ENCODE measurements at places on chromosomes 3 and 15. TPM values are rescaled to one million over a fixed set of nuclear protein-coding genes. Genes with fewer than 3 reads are reported as not detected.

- DNase-seq, result no peak
Measured at GRCh38 chr3:62325896-62326295, 47.5 kb downstream of the FEZF2 start.

The GOLGA8R gene
- 8.2 TPM for total RNA-seq

DNA sequence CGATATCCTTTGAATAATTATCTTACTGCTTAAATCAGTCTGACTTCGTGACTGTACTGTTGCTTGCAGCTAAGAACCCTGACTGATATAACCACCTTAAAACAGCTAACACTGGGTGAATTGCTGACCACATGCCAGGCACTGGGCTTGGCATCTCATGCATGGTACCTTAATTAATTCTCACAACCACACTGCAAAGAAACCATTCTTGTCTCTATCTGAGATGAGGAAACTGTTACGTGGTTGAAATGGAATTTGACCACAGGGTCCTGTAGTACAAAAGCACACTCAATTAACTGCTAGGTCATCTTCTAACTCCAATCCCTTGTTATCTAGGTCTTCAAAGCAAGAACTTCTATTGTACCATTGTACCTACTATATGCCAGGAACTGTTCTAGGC is 92.7 kb upstream of the PRICKLE2 start:
- no peak for DNase-seq

The SPINT1 gene
- 16.6 TPM for total RNA-seq

GRCh38 chr3:170200987-170201386 is 19.5 kb upstream of the PHC3 start:
- DNase-seq, result no peak

- DNase-seq, result no peak
Measured at GRCh38 chr3:181174676-181175233, 185.2 kb upstream of the DNAJC19 start.

The REC114 gene
- not detected for total RNA-seq

- no peak for DNase-seq
Measured at GRCh38 chr3:185439745-185440466, 58.9 kb downstream of the TMEM41A start.

- peak; percentile 95 for DNase-seq
Measured at GRCh38 chr3:39177708-39178332, 14.6 kb downstream of the XIRP1 start.

DNA sequence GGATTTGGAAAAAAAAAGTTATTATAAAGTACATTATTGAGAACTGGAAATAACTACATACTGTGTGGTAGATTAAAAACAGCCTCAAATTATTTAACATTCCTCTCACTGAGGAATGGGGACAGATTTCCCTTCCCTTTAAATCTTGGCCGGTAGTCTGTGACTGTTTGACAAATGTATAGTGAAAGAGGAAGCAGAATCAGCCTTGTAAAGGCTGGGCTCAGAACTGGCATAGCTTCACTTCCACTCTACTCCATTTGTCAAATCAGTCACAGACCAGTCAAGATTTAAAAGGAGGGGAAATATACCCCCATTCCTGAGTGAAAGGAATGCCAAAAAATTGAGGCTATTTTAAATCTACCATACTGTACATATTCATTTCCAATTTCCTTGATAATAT is 18.2 kb upstream of the B4GALT4 start:
- no peak for DNase-seq

The TP63 gene
- total RNA-seq, result 16.4 TPM

DNA sequence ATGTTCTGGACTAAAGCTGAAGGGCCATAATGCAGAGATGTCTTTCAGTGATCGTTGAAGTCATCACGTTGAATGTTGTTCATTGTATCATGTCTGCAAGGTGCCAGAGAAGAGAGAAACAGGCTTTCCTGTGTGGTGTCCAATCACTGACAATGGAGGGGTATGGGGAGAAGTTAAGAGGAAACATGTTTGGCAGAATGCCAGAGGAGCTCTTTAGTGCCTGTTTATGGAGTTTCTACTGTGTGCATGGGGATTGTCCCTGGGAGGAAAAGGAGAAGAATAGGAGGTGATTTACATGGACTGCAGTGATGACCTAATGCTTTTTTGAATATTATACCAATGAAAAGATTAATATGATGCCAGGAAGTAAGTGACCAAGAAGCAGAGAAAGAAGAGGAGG is 11.7 kb downstream of the SCAANT1 start:
- DNase-seq, result no peak

DNA sequence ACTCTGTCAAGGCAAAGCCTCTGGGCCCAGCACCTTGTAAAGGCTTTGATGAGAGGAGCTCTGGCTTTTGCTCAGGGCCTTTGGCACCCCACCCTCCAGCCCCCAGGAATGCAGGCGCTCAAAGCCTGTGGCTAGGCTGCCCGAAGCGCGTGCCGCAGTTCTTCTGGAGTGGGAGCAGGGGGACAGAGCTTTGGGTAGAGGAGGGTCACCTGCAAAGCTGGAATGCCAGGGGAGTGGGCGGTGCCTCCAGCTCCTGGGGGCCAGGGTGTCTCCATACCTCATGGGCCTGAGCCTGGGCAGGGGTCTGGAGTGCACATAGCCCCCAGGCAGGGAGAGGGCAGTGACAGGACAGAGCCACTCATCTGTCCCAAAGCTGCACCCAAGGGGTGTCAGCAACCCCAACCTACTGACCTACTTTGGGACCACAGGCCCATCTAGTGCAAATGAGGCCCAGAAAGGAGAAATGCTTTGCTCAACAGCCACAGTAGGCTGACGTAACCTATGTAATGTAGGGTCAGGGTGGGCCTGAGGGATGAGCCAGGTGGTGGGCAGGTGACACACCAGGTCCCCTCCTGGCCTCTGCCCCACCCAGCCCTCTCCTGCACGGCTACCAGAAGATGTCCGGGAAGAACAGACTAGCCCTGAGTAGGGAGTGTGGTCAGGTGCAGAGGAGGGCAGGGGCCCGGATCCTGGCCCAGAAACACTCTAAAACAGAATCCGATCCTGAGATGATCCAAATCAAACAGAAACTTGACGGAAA is 2.2 kb upstream of the CALML4 start:
- DNase-seq, result no peak

DNA sequence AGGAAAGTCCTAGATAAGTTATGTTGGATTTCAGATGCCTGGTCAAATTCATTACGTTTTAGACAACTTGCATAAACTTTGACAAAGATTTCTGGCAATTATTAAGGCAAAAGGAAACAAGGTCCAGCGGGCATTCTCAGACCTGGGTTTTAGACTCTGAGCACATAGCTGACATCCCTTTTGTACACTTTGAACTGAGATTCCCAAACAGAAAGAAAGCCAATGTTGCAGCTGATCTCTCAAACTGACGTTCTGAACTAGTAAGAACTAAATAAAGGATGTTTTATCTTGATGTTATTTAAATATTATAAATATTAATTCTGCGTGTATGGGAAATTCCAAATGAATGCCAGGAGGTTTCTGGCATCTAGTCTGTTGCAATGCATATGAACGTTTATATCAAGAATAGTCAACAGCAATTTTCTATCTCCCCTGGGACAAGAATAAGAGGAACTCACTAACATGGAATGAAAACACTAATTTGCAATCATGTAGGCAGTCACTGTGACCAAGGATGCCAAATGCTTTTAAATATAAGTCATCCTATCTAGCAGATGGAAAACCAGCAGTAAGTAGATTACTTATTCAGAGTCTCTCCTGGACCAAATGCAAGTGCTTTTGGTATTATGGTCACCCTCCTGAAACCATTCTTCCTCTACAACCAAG is 202.1 kb downstream of the GREM1 start:
- DNase-seq, result no peak

The KNG1 gene
- 1.4 TPM for total RNA-seq

The TTLL13 gene
- total RNA-seq, result not detected

The LSAMP gene
- total RNA-seq, result 20.5 TPM

GRCh38 chr3:171342200-171342599 is 118.0 kb downstream of the TNIK start:
- DNase-seq, result no peak

The LMAN1L gene
- total RNA-seq, result 1.2 TPM

The C3orf70 gene
- total RNA-seq, result 38.5 TPM

The TUSC7 gene
- 2.9 TPM for total RNA-seq

The UBA3 gene
- total RNA-seq, result 41.2 TPM

The CLDN16 gene
- total RNA-seq, result 0.24 TPM

- DNase-seq, result no peak
Measured at GRCh38 chr15:58593870-58594269, 155.6 kb downstream of the ADAM10 start.

GRCh38 chr3:30948426-30948825 is 54.0 kb upstream of the GADL1 start:
- no peak for DNase-seq

The NUSAP1 gene
- 15.9 TPM for total RNA-seq
